Stimulated activated CD4-positive, alpha-beta T cell treated with anti-CD3 and anti-CD28 coated beads, Interleukin-15, amount 100 ng/mL, for 24 hours (primary cell): ENCODE measurements at places on chromosomes 4 and X.
A peak's percentile ranks its signal among the peaks of the same experiment; 100 is the strongest.

DNA sequence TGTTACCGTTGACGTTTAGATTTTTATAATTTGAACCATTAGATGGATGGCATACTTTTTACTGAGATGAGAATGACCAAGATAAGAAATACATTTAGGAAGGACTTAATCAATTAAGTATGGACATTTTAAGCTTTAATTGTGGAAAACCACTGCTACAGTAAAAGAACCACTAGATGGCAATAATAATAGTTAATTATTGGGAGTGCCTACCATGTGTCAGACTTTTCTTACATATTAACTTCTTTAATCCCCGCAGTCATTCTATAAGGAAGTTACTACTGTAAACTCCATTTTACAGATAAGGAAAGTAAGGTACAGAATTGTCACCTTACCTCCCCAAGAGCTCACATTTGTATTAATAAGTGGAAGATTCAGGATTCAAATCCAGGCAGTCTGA, 48.5 kb upstream of the MYOZ2 start:
- no peak for DNase-seq

DNA sequence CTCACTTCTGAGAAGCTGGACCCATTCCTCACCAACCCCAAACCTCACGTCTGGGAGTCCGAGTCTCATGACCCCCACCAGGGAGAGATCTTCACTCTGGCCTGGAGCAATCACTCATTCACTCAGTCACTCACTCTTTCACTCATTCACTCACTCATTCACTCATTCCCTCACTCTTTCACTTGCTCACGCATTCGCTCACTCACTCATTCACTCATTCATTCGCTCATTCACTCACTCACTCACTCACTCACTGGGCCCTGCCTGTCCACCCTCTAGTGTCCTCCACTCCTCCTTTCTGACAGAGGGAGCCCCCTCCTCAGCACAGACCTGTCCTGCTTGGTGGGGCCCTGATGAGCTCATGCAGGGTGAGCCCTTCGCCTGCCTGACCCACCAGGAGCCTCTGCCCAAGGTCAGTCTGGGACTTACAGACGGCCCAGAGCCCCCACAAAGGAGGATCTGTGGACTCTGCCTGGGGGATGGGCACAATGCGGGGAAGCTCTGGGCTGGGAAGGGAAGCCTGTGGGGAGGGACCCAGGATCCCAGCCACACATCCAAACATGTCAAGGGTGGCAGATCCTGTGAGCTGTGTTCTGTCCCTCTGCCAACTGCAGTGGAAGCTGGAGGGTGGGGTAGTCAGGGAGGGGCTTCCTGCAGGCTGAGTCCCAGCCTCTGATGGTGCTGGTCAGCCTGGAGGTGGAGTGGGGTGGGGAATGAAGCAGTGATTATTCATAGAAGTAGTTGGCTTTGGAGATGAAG, 18.5 kb downstream of the CPZ start:
- DNase-seq = no peak

- DNase-seq = no peak
These were observed 2.6 kb downstream of the ARHGAP24 start for GRCh38 chr4:85477534-85477933.

GRCh38 chr4:20299515-20299914, 47.8 kb downstream of the SLIT2 start:
- no peak for DNase-seq

GRCh38 chr4:153594210-153594609, 89.9 kb upstream of the TLR2 start:
- no peak for DNase-seq

DNA sequence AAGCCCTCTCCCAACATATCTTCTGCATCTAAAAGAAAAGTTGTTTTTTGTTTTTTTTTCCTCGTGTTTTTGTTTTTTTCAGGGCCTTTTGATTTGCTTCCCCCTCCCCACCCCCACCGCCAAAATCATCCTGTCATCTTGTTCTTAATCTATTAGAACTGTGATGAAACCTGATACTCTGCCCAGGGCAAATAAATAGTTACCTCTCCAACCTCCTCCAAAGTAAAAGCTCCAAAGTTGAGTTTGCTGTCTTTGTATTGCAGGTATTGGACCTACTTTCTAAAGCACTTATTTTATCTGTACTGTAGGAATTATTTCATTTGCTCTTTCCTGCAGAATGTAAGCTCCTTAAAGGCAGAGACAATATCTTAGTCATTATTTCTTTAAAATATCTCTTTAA, 172.9 kb downstream of the SOWAHB start:
- DNase-seq = no peak

GRCh38 chr4:75848891-75849290, 53.4 kb downstream of the PPEF2 start:
- DNase-seq = no peak

DNA sequence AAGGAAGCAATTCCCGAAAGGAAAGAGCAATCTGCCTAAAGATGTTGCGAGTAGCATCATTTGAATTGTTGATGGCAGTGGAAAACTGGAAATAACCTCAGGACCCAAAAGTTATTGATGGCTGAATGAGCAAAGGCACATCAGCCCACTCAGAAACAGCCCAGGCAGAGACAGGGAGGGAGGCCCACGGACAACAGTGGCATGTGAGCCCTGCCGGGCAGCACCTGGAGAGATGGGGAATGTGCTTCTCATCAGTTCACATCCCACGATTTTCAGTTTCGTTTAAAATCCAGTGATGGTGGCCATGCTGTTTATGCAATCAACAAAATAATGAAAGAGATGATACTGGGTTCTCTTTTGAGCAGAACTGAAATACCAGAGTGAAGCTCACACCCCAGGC, 80.0 kb downstream of the JAKMIP1 start:
- DNase-seq = no peak

- no peak for DNase-seq
These were observed 61.7 kb downstream of the TMA16 start for GRCh38 chr4:163556177-163556576.

DNA sequence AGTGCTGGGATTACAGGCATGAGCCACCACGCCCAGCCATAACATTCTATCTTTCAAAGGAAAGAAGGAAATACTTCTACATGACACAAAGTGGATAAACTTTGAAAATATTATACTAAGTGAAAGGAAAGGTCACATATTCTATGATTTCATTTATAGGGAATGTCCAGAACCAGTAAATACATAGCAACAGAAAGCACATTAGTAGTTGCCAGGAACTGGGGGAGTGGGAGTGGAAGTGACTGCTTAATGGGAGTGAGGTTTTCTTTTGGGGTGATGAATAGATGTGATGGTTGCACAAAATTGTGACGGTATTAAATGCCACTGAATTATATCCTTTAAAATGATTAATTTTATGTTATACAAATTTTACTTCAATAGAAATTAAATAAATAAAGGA, 95.7 kb upstream of the IL15 start:
- DNase-seq = no peak

DNA sequence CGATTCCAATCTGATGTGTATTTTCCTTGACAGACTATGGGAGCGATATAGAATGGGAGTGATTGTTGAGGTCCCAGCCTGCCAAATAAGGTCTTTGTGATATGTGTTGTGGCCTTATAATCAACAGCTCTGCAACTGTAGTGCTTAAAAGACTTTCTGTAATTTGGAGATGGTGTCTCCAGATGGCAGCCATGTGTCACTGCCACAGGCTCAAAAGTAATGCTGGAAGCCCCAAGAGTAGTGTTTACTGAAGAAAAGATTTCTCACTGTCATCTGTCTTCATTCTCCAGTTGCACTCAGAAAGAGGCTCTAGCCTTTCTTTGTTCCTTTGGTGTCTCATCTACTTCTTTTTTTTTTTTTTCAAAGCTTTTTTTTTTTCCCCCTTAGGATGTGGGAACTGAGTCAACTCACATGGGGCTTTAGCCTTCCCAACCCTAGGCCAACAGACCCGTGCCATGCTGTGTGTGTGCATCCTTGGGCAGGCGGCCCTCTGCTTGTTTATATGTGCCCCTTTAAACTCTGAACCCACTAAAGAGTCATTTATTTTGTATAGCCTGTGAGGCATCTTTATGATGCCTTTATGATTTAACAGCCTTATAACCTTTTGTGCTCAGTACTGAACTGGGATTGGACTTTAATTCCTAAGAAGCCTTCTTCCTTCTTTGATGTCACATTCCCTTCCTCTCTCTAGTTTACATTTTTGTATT, 15.6 kb downstream of the SRPX2 start:
- no peak for DNase-seq

DNA sequence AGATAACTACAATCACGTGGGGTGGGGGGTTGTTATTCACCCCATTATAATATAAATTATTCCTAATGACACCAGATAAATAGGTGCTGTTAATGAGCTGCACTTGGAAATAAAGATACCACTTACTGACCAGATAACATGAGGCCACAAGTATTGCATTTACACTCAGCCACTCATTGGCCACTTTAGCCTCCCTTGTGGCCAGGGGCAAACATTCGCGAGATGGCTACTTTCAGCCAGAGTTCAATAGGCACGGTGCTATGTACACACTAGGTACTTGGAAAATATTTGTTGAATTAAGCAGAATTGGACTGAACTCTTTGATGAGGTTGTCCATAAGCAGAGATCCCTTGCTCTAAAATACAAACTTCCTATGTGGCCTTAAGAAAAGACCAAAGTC, 713.7 kb upstream of the TENM3 start:
- no peak for DNase-seq

GRCh38 chr4:39406763-39407583, at the start of gene KLB:
Gene KLB, plus strand, starts transcription at chr4:39406930. Its CDS starts 20 bp downstream, at chr4:39406950.
- no peak for DNase-seq

- no peak for DNase-seq
These were observed 37.6 kb upstream of the MTM1 start for GRCh38 chrX:150530821-150531220.

GRCh38 chr4:6969826-6970800, 60.5 kb downstream of the TBC1D14 start:
- DNase-seq = no peak

DNA sequence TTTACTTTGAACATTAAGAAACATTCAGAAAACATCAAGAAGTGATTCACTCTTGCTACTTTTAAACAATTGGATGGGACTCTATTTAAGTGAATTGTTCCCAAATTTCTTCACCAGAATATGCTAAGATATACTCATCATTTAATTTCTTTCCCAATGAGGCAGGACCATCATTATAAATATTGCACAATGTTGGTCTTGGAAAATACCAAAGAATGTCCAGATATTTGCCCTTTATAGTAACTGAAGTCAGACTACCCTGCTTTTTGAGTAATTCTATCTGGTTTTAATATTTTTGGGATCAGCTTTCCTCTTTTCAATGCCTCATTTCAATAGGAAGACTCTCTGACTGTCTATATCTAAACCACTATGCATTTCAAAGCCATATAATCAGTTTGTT, 129.4 kb upstream of the TENM3 start:
- no peak for DNase-seq

DNA sequence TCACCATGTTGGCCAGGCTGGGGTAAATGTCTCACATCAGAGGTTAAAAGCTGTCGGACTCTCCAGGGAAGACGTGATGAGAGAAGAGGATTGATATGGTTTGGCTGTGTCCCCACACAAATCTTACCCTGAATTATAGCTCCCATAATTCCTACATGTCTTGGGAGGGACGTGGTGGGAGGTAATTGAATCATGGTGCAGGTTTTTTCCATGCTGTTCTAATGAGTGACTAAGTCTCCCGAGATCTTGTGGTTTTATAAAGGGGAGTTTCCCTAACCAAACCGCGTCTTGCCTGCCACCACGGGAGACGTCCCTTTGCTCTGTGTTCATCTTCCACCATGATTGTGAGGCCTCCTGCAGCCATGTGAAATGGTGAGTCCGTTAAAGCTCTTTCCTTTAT, 64.4 kb downstream of the ASMT start:
- peak; percentile 56 for DNase-seq

DNA sequence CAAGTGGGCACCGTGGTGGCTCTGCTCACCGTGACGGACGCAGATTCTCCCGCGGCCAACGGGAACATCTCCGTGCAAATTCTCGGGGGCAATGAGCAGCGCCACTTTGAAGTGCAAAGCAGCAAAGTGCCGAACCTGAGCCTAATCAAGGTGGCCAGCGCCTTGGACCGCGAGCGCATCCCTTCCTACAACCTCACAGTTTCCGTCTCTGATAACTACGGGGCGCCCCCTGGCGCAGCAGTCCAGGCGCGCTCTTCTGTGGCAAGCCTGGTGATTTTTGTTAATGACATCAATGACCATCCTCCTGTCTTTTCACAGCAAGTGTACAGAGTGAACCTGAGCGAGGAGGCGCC, 2.7 kb downstream of the FAT4 start:
- DNase-seq = peak; percentile 22

- DNase-seq = no peak
These were observed 587 bp downstream of the TIMM8A start for GRCh38 chrX:101347859-101348451.

DNA sequence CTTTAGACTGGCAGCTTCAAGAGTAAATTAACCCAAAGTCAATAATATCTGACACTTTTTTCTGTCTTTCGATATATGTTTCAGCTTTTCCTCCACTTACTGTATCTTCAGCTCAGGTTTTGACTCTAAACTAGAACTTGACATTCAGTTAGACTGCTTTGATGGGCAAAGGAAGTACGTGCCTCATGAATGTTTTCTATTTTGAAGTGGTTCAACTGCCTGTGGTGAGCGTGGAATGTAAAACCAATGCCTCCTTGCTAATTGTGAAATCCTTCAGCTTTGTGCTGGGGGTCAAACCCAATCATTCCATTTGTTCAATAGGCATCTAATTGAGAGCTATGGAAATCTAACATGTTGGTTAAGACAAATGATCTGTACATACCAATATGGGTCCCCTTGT, 857.0 kb upstream of the HTR2C start:
- no peak for DNase-seq

GRCh38 chrX:43121637-43122036, 343.7 kb upstream of the PPP1R2C start:
- DNase-seq = no peak

- DNase-seq = no peak
These were observed 5.9 kb downstream of the SOWAHB start for GRCh38 chr4:76892001-76892400.

- DNase-seq = no peak
These were observed 96.8 kb downstream of the PJA1 start for GRCh38 chrX:69068301-69069085.

DNA sequence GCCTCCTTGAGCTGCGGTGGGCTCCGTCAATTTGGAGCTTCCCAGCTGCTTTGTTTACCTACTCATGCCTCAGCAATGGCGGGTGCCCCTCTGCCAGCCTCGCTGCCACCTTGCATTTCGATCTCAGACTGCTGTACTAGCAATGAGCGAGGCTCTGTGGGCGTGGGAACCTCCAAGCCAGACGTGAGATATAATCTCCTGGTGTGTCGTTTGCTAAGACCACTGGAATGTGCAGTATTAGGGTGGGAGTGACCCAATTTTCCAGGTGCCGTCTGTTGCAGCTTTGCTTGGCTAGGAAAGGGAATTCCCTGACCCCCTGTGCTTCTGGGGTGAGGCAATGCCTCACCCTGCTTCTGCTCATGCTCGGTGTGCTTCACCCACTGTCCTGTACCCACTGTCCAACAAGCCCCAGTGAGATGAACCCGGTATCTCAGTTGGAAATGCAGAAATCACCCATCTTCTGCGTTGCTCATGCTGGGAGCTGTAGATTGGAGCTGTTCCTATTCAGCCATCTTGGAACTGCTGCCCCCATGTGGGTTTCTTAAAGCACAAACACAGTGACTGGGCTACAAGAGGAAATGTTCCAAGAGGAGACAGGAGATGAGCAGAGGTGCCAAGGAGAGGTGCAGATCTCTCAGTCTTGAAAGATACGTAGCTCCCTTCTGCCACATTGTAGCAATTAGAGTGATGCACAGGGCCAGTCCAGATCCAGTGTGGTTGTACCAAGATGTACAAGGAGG, 193.0 kb upstream of the IGFBP7 start:
- DNase-seq = no peak
